ENCODE measurements at places on chromosomes 5 and 9.

- no peak for DNase-seq
Measured at GRCh38 chr5:115735108-115735998, 81.1 kb downstream of the CDO1 start.

- DNase-seq = no peak
Measured at GRCh38 chr9:120345379-120345778, 234.6 kb downstream of the CDK5RAP2 start.

- DNase-seq = no peak
Measured at GRCh38 chr9:108296056-108296455, 559.7 kb downstream of the ACTL7B start.

DNA sequence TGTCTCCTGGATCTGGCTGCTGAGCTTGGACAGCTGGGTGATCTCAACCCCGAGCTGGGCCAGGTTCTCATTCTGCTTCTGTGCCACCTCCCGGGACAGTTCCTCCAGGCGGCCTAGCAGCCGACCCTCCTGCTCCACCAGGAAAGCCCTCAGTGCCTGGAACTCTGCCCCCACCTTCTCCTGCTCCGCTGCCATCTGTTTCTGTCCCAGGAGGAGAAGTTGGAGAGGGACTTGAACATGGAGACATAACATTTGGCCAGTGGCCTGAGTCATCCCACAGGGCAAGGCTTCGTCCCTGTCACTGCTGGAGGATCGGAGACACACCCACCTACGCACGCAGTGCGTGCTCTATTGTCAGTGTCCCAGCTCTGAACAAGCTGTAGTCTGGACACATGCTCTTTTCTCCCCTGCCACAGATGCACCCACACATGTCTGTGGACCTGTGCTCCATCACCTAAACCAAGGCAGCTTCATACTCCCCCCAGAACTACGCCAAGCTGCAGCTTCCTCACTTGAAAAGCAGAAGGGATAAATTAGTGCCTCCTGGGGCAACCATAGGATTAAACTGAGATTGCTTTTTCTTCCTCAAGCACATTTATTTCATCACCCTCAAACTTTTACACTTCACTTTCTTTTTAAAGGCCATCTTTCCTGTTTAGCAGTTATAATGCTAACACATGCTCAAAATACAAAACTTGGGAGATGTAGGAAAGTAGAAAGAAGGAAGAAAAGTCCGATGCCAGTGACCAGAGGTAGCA lies 4.9 kb downstream of the TRIM7 start:
- no peak for DNase-seq

GRCh38 chr5:79547982-79548381 lies 34.0 kb upstream of the HOMER1 start:
- no peak for DNase-seq

- no peak for DNase-seq
Measured at GRCh38 chr9:20394969-20395368, 227.3 kb downstream of the MLLT3 start.

- DNase-seq = no peak
Measured at GRCh38 chr5:154755361-154756008, at the start of gene LARP1. LARP1 (plus strand) TSS chr5:154755377; CDS start chr5:154755758, 381 bp downstream.

- DNase-seq = no peak
Measured at GRCh38 chr9:69444791-69445190, 119.8 kb downstream of the ENTREP1 start.

- DNase-seq = no peak
Measured at GRCh38 chr9:76687861-76688391, 76.3 kb upstream of the PCA3 start.

DNA sequence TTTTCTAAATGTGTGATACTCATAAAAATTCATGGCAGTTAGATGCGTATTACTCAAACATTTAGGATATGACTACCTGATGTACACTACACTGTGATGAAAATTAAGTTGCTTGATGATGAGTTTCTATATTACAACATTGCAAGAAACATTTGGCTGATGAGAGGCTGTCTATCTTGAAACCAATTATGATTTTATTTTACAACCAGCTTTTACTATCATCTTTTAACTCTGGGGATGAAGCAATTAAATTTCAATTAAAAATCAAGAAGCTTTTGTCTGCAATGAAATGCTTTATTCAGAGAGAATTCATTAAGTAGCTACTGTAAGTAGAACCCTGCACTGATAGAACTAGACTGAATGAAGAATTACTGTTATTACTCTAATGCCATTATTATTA lies 500.4 kb downstream of the KCTD16 start:
- DNase-seq = no peak

DNA sequence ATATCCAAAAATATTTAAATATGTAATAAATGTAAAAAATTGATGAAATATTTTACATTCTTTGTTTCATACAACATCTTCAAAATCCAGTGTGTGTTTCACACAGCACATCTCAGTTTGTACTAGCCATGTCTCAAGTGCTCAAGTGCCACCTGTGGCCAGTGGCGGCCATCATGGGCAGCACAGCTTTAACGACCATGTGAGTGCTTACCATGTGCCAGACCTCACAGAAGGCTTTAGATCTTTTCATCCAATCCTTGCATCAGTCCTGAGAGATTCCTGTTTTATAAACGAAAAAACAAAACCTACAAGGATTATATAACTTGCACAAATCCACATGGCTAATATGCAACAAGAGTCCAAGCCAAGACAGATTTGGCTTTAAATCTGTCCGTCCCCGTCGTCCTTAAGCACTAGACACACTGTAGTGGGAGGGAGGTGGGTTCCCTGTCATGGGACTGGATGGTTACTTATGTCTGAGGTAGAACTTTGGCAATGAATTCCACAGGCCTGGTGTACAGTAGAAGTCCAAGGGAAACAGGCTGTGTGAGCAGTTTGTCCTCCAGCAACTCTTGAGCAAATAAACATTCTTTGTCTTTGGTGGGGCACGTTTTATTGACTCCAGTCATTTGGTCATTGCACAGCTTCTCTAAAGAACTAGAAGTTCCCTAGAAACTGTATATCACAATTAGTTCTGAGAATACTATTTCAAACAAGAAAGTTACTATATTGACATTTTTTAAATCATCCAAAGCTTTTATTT lies 25.0 kb upstream of the F2R start:
- DNase-seq = no peak

DNA sequence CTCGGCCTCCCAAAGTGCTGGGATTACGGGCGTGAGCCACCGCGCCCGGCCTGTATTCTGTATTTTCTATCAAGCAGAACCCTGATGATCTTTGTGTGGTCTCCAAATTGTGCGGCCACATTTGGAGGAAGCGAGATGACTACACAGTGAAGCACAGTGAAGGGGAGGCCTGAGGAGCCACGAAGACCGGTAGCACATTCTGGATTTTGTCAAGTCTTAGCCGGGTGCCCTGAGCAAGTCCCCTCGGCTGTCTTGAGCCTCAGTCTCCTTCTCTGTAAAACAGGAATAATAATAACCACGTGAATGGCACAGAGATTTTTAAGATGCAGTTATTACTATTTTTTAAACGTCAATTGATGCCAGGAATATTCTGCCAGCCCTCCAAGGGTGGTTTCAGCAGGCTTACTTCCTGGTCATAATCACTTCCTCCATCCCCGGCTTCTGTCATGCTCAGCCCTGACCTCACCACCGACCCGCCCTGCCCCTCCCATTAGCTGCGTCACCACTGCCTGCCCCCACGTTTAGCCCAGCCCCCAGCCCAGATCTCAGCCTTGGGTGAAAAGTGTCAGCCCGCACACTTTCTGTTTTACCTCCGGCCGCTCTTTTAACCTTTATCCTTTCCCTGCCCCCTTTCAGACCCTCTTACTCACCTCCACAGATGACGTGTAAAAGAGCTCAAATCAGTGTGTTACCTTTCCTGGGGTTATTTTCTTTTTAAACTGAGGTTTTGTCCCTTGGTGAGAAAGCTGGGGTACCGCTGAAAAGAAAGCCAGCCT lies 27.0 kb upstream of the ERGIC1 start:
- peak; percentile 94 for DNase-seq

GRCh38 chr9:77898864-77899263 lies 132.7 kb downstream of the GNAQ start:
- no peak for DNase-seq

- DNase-seq = no peak
Measured at GRCh38 chr5:26894719-26895263, 143.6 kb downstream of the CDH9 start.

DNA sequence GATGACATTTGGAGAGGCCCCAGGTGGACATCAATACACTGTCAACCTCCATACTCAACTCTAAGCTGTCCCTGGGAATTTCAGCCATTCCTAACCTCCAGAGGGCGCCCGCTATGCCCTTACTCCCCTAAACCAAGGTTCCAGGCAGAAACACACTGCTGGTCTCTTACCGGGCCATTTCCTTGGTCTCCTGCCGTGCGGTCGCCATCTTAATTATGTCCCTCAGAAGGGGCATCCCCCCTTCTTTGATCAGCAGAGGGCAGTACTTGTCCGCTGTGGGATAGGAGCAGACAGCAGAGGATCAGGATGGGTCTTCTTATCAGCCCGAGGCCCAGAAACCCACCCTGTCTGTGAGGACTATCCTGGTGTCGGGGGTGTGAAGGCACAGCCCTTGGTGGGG lies 9.3 kb upstream of the ZDHHC12 start:
- no peak for DNase-seq

GRCh38 chr9:107100591-107100990 lies 182.5 kb upstream of the RAD23B start:
- DNase-seq = no peak

GRCh38 chr5:129057329-129057728 lies 37.2 kb upstream of the ISOC1 start:
- no peak for DNase-seq

GRCh38 chr9:93186215-93186945 lies 2.4 kb downstream of the WNK2 start:
- DNase-seq = no peak

DNA sequence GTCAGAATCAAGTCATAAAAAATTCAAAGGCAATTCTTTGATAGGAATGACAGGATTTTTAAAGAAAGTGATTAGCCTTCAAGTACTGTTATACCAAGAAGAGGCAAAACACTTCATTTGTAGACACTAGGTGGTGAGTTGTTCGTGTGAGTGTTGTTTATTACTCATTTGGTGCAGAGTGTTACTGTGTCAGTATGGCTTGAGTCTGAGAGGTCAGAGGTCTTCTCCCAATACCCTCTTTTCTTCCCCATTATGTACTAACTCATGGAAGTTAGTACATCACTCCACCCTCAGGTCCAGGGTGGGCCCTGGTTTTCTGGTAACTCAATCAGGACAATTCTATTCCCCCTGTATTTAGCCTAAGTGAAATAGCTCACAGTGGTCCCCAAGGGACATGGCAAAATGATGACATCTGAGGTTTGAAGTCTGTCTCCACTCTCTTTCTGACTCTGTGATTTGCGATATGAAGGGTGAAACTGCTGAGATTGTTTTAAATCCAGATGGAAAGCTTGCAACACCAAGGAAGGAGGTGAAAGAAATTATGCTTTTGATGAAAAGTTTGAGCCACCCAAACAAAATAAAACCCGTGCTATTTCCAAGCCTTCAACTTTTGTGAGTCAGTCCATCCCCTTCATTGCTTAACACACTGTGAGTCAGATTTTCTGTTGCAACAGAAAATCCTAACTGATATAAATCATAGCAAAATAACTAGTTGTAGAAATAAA lies 56.8 kb downstream of the NUDT12 start:
- DNase-seq = no peak

DNA sequence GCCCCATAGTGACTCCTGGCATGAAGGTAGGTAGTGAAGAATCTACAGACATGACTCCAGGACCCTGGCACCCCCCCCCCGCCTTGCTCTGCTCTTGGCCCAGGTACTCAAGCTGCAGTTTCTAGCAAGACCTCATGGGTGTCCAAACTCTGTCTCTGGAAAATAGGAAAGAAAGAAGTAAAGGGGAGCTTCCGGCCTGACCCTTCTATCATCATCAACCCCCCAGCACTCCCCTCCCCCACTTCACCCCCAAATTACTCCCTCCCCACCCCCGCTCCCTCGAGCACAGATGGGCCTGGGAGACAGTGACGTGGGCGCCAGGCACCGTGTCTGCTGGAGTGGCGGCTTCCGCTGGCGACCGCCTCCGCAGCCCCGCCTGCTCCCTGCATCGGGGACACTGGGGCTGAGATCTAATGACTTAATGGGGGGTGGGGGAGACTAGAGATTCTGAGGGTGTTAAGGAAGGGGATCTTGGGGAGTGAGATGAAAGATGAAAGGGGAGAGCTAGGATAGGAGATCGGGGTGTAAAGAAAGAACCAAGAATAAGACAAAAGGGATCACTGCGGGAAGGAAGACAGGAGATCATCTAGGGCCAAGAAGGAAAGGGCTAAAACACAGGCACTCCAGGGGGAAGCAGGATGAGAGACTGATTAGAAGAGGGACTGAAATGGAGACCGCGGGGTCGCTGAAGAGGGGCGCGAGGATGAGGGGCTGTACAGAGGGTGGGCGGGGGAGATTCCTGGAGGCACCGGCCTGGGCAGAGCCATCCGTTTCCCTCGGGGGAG lies 1.1 kb upstream of the DNAJB5 start:
- no peak for DNase-seq

DNA sequence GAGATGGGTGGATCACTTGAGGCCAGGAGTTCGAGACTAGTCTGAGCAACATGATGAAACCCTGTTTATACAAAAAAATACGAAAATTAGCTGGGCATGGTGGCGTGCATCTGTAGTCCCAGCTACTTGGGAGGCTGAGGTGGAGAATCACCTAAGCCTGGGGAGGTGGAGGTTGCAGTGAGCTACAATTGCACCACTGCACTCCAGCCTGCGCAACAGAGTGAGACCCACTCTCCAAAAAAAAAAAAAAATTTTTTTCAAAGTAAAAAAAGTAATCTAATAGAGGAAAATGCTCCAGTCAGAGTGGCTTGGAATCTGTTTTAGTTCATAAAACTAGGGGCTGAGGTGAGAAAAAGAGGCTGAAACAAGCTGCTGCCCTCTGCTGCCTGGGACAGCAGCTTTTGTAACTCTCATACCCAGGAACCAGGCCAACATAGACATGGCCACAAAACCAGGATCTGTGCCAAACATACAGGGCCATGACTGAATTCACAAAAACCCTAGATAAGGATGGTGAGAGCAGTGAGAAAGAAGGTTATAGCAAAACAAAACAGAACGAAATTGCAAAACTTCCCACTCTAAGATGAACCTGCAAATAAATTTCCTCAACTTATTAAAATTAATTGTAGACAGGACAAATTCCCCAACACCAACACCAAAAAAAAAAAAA lies 13.1 kb upstream of the DCAF12 start:
- DNase-seq = no peak

- DNase-seq = no peak
Measured at GRCh38 chr9:20315677-20316076, 306.6 kb downstream of the MLLT3 start.

DNA sequence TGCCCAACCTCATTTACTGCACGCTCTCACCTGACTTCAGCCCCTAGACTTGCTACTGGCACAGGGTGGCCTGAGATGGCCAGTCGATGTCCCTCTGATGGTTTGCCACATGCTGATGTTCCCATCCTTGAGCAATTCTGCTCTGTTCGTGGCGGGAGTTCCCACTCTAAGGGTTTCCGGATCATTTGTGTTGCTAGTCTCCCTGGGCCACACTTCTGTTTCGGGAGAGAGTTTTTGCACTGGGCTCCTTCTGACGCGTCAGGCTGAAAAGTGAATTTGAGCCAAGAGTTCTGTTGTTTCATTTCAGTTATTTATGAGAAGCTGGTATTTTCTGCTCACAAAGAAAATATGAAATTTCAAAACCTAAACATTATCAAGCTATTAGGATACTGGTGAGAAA lies 597.7 kb downstream of the BNC2 start:
- DNase-seq = no peak

All from stimulated activated CD4-positive, alpha-beta T cell treated with anti-CD3 and anti-CD28 coated beads, Interleukin-1b, Interleukin-23, amount 100 ng/mL, for 24 hours (primary cell).